ENCODE measurements at places on chromosomes 12 and 14.

DNA sequence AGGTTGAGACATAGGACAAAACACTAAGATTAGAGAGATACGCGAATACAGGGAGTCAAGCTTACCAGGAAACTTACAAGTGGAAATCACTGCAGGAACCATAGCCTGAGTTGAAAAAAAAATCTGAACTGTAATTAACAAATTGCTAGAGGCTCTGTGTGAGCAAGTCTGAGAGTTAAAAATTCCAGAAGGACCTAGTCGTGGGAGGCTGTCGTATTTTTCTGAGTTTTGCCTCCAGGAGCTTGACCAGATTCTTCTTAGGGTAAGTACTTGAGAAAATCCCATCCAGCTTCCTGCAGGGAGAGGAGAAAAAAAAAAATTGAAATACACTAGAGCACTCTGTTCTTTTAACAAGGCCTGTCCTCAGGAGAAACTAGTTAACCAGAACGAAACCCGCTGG is 22.7 kb downstream of the DIO2 start:
- no peak for DNase-seq

DNA sequence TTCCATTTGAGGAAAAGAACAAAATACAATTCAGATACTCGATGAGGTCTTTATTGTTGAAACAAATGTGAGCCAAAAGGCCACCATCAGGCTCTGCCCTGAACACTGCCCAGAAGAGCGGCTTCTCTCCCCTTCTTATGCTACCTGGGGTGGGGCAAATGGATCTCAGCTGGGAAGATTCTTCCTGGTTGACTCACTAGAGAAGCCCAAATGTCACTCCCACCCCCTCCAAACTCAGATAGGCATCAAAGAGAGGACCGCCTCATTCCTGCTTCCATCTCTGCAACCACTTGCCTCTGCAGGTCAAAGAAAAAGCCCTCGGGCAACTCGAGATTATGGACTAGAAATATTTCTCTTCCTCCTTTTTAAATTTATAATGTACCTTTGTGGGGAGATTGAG is 55.8 kb downstream of the TBX3 start:
- DNase-seq, result no peak

GRCh38 chr12:89101440-89101839 is 250.9 kb downstream of the DUSP6 start:
- DNase-seq, result no peak

DNA sequence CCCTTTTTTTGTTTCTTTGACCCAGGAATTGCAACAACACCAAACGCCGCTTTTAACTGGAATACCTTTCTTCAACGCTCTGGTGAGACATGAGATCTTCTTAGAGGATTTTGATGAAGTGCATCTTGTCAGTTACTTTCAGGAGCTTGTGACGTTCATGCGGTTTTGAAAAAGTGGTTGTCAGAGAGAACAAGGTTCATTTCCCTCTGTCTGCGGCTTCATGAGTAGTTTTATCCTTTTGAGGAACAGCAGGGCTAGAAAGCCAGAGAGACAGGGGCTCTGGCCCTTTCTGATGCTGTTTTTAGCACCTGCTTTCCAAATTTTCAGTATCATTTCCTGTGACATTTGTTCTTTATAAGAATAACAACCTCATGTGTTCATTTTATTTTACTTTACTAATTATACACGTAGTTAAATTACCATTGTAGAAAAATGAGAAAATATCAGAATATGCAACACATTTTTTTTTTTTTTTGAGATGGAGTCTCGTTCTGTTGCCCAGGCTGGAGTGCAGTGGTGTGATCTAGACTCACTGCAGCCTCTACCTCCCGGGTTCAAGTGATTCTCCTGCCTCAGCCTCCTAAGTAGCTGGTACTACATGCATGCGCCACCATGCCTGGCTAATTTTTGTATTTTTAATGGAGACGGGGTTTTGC is 61.8 kb downstream of the GLT1D1 start:
- peak; percentile 88 for DNase-seq

GRCh38 chr12:53193985-53194716 is 12.9 kb downstream of the ITGB7 start:
- DNase-seq, result no peak

- DNase-seq, result no peak
These were observed 479.1 kb downstream of the MED13L start for GRCh38 chr12:115798309-115798917.

DNA sequence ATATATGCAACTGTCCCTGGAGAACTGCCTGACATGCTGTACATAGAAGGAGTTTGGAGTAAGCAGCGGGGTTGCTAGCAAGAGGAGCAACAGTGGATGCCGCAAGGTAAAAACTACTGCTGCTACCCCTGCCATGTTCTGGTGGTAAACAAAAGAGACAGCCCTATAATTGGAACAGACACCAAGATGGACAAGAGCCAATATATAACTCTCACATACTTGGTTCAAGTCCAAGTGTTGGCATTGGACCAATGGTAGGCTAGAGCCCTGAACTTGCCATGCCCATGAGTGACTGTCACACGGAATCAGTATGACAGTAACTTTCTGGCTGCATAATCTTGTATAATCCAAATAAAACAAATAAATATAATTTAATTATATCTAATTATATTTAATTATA is 13.7 kb downstream of the ATXN7L3B start:
- no peak for DNase-seq

DNA sequence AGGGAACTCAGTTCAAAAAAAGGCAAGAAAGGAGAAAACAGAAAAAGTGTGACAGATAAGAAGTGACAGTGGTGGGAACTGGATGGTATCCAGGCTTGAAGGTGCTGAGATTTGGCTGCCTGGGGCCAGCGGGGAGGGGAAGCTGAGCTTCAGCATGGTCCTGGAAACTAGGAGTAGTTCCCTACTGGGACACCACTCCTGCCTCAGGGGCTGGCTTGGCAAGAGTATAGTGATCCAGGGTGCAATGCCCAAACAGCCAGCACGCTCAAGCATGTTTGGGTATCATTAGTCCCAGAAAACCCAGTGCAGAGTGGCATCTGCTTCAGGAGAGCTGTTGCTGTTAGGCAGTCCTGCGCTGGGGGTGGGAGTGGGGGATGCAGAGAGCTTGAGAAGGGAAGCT is 49.5 kb upstream of the KTN1 start:
- DNase-seq, result no peak

DNA sequence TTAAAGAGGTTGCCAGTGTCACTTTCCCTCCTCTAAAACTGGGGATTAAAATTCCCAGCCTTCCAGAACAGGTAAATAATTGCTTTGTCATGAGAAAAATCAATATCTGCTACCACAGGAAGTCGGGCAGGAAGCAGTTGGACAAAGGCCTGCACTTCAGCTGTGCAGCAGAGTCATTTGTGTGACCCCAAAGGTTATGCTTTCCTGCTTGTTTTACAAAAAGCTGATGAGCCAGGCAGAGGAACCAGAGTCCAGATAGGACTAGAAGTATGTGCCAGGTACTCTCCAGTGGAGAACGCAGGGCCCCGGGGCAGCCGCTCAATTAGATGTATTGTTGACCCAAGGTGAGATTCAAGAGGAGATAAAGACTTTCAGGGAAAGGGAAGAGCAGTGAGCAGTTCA is 117.1 kb upstream of the FRMD6 start:
- no peak for DNase-seq

Measured in suppressor macrophage (primary cell).